ENCODE measurements at places on chromosomes 12 and 14.

- no peak for DNase-seq
Observed at GRCh38 chr14:71429902-71430301, 502.3 kb upstream of the RGS6 start.

GRCh38 chr12:106282457-106283097 is 20.0 kb upstream of the TCP11L2 start:
- DNase-seq: no peak

GRCh38 chr12:68065163-68065562 is 75.9 kb downstream of the IFNG-AS1 start:
- no peak for DNase-seq

DNA sequence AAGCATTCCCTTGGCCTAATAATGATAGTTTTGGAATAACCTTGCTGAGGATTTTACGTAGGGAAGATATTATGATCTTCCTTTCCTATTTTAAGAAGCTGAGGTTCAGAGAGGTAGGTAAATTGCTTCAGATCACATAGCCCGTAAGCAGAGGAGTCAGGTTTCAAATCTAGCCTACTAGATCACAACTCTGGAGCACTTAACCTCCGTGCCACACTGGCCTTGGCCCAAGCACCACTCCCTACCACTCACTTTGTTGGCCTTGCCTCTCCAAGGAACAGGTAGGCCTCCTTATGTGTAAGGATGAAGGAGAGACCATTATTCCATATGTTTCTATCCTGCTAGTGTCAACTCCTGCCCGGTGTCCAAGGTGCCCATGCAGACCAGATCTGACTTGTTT is 12.4 kb upstream of the ACOT1 start:
- no peak for DNase-seq

GRCh38 chr14:90681929-90682328 is 134.3 kb downstream of the TTC7B start:
- no peak for DNase-seq

- peak; percentile 21 for DNase-seq
Observed at GRCh38 chr14:22900081-22900799, 17.2 kb downstream of the REM2 start.

DNA sequence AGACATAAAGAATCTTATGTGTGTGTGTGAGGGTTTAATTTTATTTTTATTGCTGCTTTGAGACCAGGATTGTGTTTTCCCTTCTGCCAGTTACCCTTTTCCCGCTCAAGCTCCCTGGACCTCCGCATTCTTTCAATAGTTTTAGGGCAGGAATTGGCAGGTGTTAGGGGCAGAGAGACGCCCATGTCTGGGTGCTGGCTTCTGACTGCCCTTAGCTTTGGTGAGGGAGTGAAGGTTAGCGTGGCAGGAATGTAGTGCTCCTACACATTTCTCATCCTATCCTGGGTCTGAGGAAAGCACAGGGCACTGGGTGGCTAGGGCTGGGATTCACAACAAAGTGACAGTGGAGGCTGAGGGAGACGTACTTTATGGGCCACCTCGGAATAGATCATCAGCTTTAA is 428.1 kb downstream of the ZFP36L1 start:
- no peak for DNase-seq

- no peak for DNase-seq
Observed at GRCh38 chr12:83265808-83266207, 579.1 kb downstream of the TMTC2 start.

DNA sequence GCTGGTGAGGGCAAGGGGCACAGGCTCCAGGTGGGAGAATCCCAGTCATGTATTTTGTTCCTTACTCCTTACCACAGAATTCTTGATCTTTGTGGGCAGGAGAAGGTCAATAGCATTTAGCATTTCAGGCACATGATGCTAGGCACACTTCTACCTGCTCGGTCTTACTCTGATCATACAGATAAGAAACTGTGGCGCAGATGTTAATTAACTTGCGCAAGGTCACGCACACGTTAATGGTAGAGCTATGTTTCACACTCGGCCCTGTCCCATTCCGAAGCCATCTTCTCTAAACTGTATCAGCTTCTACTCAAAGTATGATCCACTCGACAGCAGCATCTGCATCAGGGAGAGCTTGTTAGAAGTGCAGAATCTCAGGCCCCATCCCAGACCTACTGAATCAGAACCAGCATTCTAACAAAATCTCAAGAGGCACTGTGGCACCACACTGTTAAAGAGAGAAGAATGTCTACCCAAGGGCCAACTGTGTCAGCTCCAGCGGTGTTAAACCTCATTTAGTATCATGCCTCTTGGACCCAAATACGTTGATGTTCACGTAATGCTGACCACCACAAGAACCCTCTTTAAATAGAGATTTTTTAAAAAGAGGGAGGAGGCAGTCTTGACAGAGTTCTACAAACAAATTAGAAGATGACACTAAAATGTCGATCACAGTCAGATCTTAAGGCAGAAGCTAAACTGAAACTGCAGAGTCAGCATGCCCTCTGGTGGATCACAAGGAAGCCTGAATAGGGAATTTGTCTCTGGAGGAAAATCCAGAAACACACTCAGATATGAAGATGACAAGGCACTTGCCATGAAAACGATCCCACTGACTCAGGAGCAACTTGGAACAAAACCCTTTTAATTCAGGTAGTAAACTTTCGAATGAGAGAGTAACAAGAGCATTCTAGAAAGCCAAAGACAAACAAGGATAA is 7.3 kb downstream of the STXBP6 start:
- no peak for DNase-seq

DNA sequence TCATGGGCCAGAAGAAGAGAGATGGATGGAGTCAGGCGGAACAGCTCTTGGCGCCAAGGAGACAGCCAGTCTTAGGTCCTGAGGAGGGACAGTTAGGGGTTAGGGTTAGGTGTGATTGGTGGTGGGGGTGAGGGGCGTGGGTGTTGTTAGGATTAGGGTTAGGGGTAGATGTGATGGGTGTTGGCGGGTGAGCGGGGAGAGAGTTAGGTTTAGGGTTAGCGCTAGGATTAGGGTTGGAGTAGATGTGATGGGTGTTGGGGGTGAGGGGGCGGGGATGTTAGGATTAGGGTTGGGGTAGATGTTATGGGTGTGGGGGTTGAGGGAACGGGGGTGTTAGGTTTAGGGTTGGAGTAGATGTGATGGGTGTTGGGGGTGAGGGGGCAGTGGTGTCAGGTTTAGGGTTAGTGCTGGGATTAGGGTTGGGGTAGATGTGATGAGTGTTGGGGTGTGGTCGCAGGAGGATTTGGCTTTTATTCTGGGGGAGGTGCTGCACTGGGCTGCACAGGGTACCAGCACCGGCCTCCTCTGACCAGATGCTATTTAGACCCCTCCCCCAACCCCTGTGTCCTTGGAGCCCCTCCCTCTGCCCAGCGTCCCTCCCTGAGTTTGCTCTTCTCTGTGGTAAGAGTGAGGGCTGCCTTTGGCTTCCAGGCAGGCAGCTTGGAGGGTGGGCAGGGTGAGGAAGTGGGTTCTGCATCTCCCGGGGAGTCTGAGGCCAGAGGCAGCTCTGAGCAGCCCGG is 35.6 kb upstream of the FBRSL1 start:
- no peak for DNase-seq

DNA sequence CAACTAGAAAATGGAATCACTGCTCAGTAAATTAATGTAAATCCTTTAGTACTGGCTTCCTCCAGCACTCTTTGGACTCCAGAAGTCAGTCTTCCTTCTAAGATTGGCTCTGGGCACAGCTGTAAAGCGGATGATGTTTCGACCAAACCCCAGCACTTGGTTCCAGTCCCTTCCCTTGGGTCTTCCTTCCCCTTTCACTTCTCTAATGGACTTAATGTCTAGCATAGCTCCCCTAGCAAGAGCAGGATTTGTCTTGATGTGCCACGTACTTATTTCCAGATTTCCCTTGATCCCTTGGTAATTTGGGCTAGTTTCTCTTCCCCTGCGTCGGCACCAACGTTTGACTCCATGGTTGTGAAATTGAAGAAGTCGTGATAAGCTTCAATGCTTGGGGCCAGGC is 28.3 kb downstream of the C12orf75 start:
- DNase-seq: no peak

- DNase-seq: no peak
Observed at GRCh38 chr14:62462988-62463387, 582.3 kb downstream of the KCNH5 start.

- DNase-seq: no peak
Observed at GRCh38 chr12:68013181-68013580, 23.9 kb downstream of the IFNG-AS1 start.

DNA sequence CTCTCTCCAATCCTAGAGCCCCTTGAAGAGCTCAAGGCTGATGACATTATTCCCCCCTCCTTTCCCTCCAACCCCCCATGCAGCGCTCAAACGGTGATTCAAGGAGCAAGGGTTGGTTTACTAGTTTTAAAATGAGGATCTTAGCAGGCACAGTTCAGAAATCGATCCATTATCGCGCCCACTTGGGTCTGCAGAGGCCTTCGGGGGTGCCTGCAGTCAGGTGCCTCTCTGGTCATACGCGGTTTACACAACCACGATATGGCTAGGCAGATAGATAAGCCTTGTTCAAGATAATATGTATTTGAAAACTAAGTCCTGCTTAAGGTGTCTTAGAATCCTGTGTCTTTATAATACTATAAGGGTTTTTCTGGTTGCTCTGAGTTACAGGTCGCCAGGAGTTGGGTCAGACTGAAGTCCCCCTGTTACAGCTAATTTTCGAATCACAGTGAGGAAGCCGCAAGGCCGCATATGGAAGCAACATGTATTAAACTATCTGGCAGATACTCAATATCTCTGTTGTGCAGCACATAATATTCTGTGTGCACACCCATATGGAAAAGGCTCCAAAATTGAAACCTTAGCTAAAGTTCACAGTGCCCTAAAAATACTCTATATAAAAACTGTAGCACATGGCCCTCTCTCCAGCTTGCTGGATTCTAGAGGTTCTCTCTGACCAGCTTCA is 10.0 kb downstream of the BHLHE41 start:
- DNase-seq: no peak

- no peak for DNase-seq
Observed at GRCh38 chr12:51055060-51055459, 6.9 kb downstream of the LETMD1 start.

DNA sequence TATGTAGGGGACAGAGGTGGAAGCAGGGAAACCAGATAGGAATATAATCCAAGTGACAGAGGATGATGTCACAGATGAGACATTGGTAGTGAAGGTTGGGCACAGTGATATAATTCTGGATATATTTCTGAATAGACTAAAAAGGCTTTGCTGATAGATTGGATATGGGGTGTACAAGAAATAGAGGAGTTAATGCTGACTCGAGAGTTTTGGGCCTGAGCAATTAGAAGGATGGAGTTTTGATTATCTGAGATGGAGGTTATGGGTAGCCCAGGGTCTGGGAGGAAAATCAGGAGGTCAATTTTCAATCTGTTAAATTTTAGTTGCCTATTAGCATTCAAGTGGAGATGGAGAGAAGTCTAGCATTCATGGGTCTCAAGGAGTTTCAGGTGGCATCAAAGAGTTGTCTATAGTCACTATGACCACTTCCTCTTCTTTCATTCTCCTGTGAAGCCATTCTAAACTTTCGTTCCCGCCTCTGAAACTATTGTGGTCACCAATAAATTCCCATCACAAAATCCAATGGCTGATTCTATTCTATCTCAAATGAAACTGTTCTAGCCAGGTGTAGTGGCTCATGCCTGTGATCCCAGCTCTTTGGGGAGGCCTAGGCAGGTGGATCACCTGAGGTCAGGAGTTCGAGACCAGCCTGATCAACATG is 10.6 kb upstream of the ANO6 start:
- no peak for DNase-seq

GRCh38 chr12:51773145-51773869 is 75.2 kb downstream of the FIGNL2 start:
- DNase-seq: no peak

DNA sequence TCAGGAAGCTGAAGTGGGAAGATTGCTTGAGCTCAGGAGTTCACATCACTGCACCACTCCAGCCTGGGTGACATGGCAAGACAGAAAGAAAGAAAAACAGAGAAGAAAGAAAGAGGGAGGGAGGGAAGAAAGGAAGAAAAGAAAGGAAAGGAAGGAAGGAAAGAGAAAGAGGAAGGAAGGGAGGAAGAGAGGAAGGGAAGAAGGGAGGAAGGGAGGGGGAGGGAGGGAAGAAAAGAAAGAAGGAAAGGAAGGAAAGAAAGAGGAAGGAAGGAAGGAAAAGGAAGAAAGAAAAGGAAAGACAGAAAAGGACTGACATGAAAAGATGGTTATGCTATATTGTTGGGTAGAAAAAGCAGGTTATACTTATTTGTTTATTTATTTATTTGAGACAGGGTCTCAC is 3.9 kb downstream of the GLTP start:
- DNase-seq: no peak

GRCh38 chr14:64478634-64479250 is 13.4 kb downstream of the AKAP5 start:
- no peak for DNase-seq

- DNase-seq: no peak
Observed at GRCh38 chr12:108253540-108253939, 85.6 kb downstream of the CMKLR1 start.

DNA sequence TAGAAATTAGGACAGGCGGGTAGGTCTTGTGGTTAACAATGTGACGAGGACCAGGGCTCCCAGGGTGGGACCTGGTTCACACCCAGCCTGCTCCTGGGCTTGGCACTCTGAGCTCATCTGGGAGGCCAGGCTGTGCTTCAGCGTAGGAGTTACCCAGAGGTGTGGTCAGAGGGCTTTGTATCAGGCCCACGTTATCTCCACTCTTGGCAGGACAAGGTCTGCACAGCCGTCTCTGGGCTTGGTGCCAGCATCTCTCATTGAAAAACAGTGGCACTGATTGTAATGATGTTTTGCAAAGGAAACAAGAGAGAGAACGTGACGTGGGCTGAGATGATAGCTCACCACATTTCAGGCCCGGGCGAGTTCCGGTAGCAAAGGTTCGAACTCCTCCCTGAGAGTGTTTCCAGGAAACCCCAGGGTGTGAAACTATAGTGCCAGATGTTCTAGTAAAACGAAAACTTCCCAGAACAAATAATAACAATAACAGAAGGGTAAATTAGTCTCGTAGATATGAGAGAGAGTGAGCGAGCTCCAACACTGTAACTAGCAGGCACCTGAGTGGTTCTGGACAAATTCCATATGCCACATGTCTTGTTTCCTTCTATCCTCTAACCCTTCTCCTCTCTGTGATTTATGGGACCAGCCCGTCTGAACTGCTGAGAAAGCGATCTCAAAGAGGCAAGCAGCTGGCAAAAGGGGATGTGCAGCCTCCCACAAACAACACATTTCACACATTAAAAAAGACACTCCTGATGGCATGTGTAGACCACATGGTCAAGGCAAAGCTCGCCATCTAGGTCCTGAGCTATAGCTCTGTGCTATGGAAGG is 227.3 kb downstream of the KTN1 start:
- peak; percentile 83 for DNase-seq

DNA sequence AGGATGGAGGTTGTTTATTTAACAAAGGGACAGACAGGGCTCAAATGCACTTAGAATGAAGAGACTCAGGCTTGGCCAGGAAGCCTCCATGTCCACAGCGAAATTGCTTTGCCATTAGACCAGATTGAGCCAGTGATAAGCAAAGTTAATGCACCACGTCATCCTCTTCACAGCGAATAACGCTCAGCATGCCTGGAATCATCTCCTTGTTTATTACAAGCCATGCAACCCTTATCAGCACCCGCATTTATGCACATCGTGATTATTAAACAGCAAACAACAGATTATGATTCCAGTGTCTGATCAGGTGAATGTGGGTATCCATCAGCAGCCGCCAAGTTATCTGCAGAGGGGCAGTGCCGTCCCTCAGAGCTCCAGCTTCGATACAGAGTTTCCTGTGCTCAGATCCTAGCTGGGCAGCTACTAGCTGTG is 175.0 kb upstream of the TMEM132C start:
- DNase-seq: no peak

Data from SHP77 treated with DMSO at 0.1 percent for 48 hours (cell line).